Activated CD4-positive, alpha-beta T cell treated with anti-CD3 and anti-CD28 coated beads, Interleukin-10, Interleukin-2, amounts not matched to agents 100 ng/mL and 50 ng/mL, durations not matched to agents 16 hours and 8 hours (primary cell): ENCODE measurements at places on chromosomes 11 and 22.

GRCh38 chr11:122690801-122691548, 35.5 kb downstream of the UBASH3B start:
- no peak for DNase-seq

GRCh38 chr11:63557570-63557969, 5.6 kb downstream of the PLAAT2 start:
- DNase-seq, result no peak

GRCh38 chr11:128582496-128583366, 4.6 kb downstream of the ETS1 start:
- DNase-seq, result no peak

DNA sequence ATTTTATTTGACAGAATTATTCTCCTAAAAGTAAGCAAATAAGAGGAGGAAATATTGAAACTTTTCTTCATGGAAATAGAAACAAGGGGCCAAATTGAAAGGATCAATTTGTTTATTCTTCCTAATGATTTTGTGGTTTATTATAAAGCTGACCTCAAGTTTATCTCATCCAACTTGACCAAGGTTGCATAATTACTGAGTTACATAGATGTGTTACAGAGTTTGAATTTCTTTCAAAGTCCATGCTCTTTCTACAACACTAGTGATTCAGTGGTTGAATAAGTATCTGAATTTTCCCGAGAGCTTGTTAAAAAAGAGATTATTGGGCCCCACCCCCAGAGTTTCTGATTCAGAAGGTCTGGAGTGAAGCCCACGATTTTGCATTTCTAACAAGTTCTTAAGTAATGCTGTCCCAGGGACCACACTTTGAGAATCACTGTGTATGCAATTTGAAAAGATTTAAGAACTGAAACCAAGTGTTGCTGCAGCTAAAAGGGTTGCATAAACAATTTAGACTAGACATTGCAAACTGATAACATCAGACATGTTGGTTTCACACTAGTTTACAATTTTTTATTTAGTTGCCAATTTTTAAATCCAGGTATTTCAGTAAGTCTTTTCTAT, 485.7 kb upstream of the ANO5 start:
- DNase-seq, result no peak

- no peak for DNase-seq
Measured at GRCh38 chr22:36578619-36579018, 49.7 kb upstream of the EIF3D start.

GRCh38 chr11:129590030-129590752, 214.5 kb downstream of the BARX2 start:
- DNase-seq, result no peak

DNA sequence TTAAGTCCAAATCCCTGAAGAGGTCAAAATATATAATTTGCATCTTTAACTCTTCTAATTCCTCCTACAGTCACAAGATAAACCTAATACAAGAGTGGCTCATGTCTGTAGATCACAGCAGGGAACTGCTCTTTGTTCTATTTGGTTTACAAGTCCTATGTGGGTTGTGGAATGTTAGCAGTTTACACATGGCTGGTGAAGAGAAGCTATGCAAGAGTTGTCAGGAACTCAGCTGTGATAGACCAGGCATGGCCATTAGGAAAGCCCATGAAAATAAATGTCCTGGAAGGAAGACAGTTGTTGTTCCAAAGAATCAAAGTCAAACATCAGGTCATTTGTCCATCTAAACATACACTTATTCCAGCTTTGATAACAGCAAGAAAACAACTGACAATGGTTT, 312.4 kb upstream of the PITPNB start:
- DNase-seq, result no peak

GRCh38 chr22:28283068-28283654, 364.1 kb upstream of the PITPNB start:
- DNase-seq, result no peak
